ENCODE measurements at places on chromosomes 16 and 17.

DNA sequence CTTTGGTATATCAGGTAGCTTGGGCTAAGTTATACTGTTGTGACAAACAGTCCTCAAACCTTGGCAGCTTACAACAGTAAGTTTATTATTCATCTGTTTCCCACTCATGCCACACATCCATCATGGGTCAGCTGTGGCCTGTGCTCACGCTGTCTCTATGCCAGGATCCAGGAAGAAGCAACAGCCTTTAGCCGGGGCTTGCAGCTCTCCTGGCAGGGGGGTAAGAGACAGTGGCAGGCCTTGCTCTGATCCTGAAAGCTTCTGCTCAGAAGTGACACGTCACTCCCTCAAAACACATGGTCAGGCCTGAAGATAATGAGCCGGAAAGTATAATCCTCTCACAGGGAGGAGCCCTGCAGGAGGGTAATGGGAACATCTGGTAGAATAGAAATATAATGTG lies 377.6 kb downstream of the CPPED1 start:
- DNase-seq = no peak

DNA sequence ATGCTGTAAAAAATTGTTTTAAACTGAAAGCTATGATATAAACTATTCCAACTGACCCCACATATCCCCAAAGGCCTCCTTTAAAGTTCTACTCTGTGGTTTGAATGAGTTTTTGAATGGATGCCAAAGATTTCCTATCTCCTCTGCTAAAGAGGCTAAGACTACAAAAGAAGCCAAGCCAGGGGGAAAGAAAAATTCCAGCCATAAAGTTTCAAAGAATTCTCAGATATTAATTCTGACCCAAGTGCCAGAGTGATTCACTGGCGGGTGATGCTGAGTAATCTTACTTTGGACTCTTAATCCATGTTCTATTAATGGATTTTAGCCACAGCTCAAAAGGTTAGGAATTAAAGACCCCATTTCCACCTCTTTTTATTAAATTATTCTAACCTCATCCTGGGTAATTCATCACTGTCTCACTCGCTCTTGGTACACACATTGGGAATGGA lies 60.7 kb downstream of the HS3ST3A1 start:
- no peak for DNase-seq

GRCh38 chr16:11090232-11090631 lies 145.9 kb downstream of the CLEC16A start:
- no peak for DNase-seq

- DNase-seq = no peak
Measured at GRCh38 chr17:74542727-74543383, 3.1 kb downstream of the CD300C start.

DNA sequence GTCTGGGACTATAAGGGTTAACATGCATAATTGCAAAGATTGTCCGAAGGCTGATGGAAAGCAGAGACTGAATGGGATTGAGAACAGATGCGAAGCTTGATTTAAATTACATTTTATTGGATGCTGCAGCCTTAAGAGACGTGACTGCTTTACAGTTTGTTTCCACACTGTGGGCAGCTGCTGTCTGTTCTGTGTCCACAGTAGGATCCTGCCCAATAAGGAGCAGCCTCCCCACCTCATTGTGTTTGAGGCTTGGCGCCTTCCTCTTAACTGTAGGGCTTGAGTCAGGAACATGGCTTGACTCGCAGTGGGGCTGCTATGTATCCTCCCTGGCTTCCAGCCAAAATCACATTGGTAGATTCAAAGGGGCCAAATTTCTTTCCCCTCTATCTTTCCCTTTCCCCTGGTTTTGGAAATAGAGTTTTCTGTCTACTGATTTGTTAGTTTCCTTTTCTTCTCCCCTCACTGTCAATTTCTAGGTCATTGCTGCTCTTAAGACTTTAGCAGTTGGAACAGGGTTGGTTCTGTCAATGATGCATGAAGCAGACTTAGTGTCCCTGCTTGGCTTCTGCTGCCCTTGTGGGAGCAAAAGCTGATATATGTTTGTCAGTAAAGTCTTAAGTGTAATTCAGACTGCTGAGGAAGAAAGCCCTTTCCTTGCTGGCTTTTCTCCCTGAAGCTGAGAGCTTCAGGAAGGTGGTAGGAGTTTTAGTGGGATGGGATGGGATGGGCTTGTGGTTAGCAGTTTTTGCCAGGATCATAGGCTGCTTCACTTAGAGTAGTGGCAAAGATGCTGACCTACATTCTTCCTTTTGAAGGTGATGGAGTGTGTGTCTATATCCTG lies 5.0 kb upstream of the RARA start:
- no peak for DNase-seq

DNA sequence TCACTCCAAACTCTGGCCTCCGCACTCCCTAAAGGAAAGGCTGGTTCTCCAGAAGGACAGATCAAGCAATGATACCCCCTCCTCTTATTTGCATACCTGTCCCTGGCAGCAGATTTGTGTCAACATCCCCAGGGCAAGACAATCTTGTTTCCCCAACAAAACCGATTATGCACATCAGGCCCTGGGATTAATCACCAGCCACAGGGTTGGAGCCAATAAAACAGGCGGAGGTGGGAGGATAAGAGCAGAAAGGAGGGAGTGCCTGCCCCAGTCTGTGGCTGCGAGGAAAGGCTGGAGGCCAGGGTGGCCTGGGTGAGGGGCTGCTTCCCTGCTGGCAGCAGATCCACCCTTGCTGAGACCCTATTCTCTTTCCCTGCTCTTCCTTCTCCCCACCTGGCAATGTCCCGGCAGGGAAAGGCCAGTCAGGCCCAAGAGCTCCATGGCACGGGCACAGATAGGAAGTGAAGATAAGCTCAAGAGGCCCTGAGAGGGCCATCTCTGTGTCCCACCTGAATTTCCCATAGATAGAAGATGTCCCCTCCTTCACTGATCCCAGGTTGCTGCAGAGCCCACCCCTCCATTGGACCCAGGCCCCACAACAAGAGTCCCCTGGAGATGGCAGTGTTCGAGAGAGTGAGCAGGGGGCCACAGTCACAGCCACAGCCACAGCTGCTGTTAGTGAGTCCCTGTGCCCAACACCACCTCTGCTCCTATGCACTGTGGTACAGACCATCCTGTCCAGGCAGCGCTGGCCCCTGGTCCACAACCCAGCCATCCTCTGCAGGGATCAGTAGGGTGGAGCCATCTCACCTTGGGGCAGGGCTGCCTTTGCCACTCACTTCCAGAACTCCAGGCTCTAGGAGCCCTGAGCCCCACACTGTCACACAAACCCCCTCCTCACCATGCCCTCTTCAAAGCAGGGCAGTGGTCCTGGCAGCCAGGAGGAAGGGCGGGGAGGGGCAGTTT lies 137.5 kb downstream of the SDK2 start:
- no peak for DNase-seq

- no peak for DNase-seq
Measured at GRCh38 chr17:72120642-72121163, at the start of gene SOX9. Gene SOX9 (plus strand): TSS chr17:72121020. CDS start chr17:72121392, 372 bp downstream.

- no peak for DNase-seq
Measured at GRCh38 chr16:5108505-5109158, 11.0 kb upstream of the EEF2KMT start.

GRCh38 chr17:38914741-38915638 lies 10.4 kb upstream of the LASP1NB start:
- DNase-seq = peak; percentile 50

Data from activated CD8-positive, alpha-beta memory T cell treated with anti-CD3 and anti-CD28 coated beads, Interleukin-2, amount 50 U/mL, for 48 hours (primary cell).